ENCODE measurements at places on chromosomes 12 and 14. TPM values are rescaled to one million over a fixed set of nuclear protein-coding genes. Genes with fewer than 3 reads are reported as not detected.

ZDHHC22 gene
- not detected for polyA plus RNA-seq

MYF5 gene
- polyA plus RNA-seq: not detected

TNFAIP2 gene
- polyA plus RNA-seq: not detected

SERPINA10 gene
- not detected for polyA plus RNA-seq

CD69 gene
- polyA plus RNA-seq: 253 TPM

TTLL5 gene
- 12.5 TPM for polyA plus RNA-seq

ZNF84 gene
- polyA plus RNA-seq: 18.8 TPM

RASAL1 gene
- polyA plus RNA-seq: 0.45 TPM

ATF1 gene
- 36.8 TPM for polyA plus RNA-seq

SRRM4 gene
- polyA plus RNA-seq: not detected

RDH5 gene
- 0.90 TPM for polyA plus RNA-seq

PRIMA1 gene
- not detected for polyA plus RNA-seq

SERPINA3 gene
- not detected for polyA plus RNA-seq

FOXN4 gene
- not detected for polyA plus RNA-seq

OTUB2 gene
- polyA plus RNA-seq: 0.12 TPM

NUDT14 gene
- polyA plus RNA-seq: 12.4 TPM

GPRC5A gene
- polyA plus RNA-seq: not detected

MOK gene
- 2.8 TPM for polyA plus RNA-seq

SYCP3 gene
- polyA plus RNA-seq: 0.14 TPM

CLEC4D gene
- polyA plus RNA-seq: not detected

ACOT4 gene
- polyA plus RNA-seq: 5.0 TPM

NPC2 gene
- 75.6 TPM for polyA plus RNA-seq

PTCSC3 gene
- not detected for polyA plus RNA-seq

AMIGO2 gene
- 23.7 TPM for polyA plus RNA-seq

IRF9 gene
- polyA plus RNA-seq: 91.7 TPM

Measured in CD8-positive, alpha-beta memory T cell (primary cell).